ENCODE measurements at places on chromosomes 5 and 9.

DNA sequence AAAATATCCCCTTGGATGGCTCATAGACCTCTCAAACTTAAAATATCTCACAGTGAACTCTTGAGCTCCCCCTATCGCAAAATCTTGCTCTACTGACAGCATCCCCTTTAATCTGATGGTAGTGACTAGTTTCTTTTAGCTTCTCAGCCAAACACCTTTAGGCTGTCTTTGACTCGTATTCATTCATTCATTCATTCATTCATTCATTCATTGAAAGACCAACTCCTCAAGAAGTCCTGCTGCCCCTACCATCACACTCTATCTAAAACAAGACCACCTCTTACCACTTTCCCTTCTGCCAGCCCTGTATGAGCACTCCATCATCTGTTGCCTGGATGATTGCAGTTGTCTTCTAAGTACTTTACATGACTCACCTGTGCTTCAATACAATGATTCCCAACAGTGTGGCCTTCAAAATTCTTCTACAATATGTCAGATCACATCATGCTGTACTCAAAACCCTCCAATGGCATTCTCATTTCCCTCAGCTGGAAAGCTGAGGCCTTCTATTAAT is 46.8 kb downstream of the ITGA2 start:
- H3K27me3 ChIP-seq = no peaks in the 10 kb centered on the region
- H3K36me3 ChIP-seq = no peaks in the 10 kb centered on the region
- DNase-seq = peak; percentile 42
- H3K4me1 ChIP-seq = peaks cover 11% of the 10 kb centered on the region
- no peak overlapping the region for H3K27ac ChIP-seq
- no peak overlapping the region for H3K4me3 ChIP-seq

- no peak overlapping the region for H3K4me3 ChIP-seq
- DNase-seq = no peak
- H3K4me1 ChIP-seq = peaks cover 6% of the 10 kb centered on the region
- H3K27ac ChIP-seq = no peak overlapping the region
- H3K27me3 ChIP-seq = no peaks in the 10 kb centered on the region
Measured at GRCh38 chr5:102795526-102795925, 40.4 kb downstream of the PAM start.

DNA sequence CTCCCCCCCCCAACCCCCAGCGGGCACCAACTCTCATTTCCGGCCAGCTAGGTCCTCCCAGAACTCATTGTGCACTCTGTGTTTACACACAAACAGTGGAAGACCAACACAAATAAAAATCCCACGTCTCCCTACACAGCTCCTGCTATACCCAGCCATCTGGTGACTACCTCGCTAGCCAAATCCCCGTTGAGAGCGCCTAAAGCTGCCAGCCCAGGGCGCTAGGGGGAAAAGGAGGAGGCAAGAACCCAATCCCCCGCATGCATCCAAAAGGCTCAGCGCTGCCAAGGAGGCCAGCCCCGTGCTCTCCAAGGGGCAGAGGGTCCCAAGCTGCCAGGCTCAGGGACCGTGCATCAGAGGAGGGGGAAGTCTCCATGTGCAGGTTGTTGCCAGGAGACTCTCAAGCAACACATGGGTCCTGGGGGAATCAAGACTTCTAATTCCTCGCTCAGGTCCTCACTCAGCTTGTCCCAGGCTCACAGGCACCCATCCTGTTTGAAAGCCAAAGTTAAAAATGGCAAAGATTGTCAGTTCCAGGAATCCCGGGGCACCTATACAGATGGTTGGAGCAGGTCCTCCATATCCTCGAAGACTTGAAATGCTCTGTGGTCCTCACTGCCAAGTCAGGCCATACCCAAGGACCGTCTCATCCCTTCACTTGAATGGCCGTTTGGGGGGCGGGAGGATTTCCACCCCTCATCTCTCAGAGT is 2.7 kb downstream of the ASTN2 start:
- peaks cover 20% of the 10 kb centered on the region for H3K4me1 ChIP-seq
- H3K36me3 ChIP-seq = no peaks in the 10 kb centered on the region
- no peak for DNase-seq

GRCh38 chr9:78029551-78030295 is 1.9 kb downstream of the GNAQ start:
- H3K27me3 ChIP-seq = no peaks in the 10 kb centered on the region
- peak overlapping the region; percentile 90 for H3K27ac ChIP-seq
- no peak for DNase-seq
- H3K4me1 ChIP-seq = peaks cover 60% of the 10 kb centered on the region

- no peak overlapping the region for H3K27ac ChIP-seq
- no peaks in the 10 kb centered on the region for H3K27me3 ChIP-seq
- no peaks in the 10 kb centered on the region for H3K4me1 ChIP-seq
- peak; percentile 68 for DNase-seq
- no peaks in the 10 kb centered on the region for H3K36me3 ChIP-seq
Measured at GRCh38 chr9:134585746-134586706, 55.6 kb upstream of the COL5A1 start.
